LoVo (cell line): ENCODE measurements at places on chromosomes 6 and 20.
A peak's percentile ranks its signal among the peaks of the same experiment; 100 is the strongest.

DNA sequence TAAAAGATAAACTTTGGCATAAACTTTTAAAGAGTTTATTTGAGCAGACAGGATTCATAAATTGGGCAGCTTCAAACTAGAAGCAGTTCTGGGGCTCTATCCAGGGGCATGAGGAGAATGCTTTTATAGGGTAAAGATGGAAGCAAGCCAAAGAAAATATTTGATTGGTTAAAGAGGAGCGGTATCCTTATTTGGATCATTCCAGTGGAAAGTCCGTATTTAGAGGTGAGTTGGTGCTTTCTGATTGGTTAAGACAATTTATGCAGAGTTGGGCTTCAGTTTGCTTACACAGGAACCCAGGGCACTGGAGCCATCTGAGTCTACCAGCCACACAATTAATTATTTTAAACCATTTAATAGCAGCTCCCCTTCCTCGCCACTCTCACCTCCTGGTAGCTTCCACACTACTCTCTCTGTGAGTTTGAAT is 37.9 kb upstream of the RNF217 start:
- no peak for DNase-seq

- no peak for DNase-seq
Measured at GRCh38 chr6:147297663-147298316, 93.6 kb downstream of the STXBP5 start.

- DNase-seq = no peak
Measured at GRCh38 chr20:52054123-52054522, 137.5 kb downstream of the ZFP64 start.

GRCh38 chr20:59821788-59822187 is 111.6 kb downstream of the SYCP2 start:
- DNase-seq = no peak

DNA sequence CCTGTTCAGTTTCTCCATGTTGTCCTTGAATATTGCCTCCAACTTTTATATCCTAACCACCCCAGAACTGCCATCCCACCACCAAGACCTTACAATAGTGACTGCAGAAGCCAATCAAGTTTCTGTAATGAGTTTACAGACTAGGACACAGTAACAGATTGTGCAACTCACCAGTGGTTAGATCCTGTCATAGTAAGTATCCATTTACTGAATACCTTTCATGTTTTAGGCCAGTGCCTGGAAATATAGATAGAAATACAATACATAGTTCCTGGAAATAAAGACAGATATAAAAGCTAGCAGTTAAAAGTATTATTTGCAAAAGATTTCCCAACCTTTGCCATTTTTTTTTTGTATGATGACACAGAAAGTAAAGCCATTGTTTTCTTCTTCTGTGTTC is 471.8 kb upstream of the BTBD3 start:
- no peak for DNase-seq

DNA sequence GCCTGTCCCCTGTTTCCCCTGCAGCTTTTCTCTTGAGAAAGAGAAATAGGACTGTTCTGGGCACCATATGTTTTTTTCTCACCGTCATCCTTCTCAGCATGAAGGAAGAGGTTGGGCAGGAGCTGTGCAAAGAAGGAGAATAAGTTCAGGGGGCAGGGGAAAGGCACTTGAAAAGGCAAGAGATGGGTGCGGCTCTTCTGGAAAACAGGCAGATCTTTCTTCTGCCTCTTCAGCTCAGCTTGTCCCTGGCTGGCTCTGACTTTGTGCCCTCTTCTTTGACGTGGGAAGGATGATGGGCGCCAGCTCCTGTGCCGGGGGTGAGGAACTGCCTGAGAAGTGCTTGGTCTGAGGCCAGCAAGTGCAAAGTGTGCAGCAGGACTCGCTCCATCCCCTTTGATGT is 206.5 kb downstream of the DOK5 start:
- no peak for DNase-seq

GRCh38 chr6:7341989-7342742 is 29.2 kb upstream of the SSR1 start:
- peak; percentile 43 for DNase-seq

DNA sequence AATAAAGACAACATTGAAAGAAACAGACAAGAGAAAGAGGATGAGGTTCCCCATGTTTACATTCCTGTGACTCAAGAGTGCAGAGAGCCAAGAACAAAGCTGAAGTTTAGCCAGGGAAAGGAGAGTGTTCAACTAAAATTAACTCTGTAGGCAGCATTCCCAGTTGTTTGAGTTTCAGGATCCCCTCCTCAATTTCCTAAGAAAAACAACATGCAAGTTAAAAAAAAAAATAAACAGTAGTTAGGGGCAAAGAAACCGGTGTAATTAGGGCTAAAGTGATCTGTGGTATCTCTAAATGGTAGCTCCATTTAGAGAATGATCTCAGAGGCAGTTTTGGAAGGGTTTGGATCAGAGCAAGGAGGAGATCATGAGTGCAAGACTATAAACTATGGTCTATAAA is 30.9 kb upstream of the RAB23 start:
- no peak for DNase-seq
